ELR (cell line): ENCODE measurements at places on chromosomes 6 and 20.
A peak's percentile ranks its signal among the peaks of the same experiment; 100 is the strongest.

DNA sequence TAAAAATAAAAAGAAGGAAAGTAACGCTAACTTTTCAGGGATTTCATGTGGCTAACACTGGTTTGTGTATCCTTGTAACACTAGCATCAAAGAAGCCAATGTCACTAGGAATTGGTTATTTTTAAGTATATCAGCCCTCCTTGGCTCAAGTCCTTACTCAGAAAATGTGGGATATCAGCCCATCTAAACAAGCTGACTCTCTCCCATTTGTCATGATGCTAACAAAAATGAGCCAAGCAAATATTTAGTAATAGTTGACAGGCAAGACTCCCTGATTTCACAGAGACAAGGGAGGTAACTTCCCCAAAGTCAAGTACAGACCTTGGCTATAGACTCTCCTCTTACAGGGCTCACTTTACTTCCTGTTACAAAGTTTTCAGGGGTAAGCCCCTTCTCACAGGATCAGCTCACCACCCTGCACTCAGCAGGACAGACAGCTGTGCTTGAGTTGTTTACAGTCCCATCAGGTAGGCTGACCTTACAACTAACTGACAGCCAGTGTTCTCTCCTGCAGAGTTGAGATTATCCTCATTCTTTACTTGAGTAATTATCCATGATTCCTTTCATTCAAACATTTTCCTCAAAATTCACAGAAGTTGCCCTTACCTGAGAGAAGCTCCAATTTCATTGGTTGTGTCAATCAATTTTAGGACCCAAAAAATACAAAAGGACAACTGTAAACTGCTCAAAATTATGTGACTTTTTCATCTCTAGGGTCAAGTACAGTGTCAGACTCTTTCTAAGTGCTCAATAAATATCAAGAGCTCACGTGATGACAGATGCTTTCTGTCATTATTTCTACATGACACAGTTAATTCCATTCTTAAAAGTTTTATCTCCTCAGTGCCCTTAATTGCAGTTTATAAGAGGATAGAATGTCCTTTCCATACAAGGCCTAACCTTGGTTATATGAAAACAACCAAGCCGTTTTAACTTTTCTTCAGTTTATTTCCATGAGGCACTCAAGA lies 38.1 kb upstream of the BMP5 start:
- no peak for DNase-seq

DNA sequence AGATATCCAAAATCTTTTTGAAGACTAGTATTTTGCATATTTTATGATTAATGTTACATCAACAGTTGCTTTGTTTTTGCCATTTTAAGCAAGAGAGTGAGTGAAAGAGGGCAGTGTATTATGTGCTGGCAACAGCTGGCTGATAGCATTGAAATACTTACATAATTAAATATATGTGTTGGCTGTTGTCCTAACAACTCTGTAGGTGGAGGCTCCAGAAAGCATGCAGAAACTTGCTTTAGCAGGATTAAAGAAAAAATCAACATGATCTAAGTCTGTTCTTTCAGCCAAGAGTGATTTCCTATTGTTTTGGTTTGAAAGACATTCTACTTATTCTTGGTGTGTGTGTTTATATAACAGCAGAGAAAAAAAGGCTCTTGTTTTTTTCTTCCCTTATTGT lies 127.5 kb downstream of the CDKAL1 start:
- DNase-seq: no peak

DNA sequence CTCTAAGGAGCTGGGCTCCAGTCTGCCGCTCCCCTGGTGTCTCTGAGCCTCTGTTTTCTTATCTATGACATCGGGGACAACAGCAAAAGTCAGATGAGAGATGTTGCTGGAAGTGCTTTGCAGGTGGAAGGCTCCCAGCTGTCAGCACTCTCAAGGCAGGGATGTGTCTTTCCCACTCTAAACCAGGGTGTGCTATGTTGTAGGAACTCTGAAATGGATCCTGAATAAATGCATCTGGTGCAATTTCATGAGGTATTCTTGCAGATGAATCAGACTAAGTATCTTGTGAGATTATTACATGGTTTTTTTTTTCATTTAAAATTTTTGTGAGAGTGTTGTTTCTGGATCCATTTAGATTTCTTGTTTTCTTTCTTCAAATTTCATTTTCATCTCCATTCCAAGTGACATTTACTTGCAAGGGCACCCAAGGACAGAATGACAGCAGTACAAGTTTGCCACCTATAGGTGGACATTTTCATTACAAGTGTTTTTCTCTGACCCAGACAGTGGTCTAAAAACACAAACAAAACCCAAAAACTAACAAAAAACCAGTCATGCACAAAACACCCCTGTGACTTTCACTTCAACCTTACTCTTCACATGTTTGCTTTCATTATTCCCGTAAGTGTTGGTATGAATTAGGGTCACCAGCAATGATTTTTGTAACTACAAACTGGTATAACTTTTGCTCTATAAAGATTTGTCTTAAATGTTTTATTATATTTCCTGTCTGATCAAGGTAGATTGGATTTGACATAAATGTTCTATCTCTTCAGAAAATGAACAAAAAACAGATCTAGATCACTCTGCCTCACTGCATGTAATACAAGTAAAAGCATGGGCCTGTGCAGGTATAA lies 14.7 kb upstream of the SIM1 start:
- DNase-seq: peak; percentile 61

GRCh38 chr6:37967651-37968050 lies 148.1 kb downstream of the ZFAND3 start:
- DNase-seq: no peak

GRCh38 chr6:18562726-18563125 lies 175.6 kb downstream of the RNF144B start:
- no peak for DNase-seq

DNA sequence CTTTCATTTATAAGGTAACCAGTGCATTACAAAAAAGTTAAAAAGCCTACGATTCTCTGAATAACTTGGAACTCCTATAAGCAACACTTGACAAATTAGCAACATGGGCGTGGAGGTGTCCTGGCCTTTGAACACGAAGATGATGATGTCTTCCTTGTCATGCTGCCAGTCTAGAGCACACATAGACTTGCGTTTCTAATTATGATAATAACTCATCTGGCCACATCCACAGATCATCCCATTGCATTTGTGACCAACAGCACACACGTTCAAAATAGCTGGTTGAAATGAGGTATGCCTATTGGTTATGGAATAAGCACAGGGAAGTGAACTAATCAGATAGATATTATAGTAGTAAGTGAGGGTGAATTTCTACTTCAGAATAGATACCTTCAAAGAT lies 608.9 kb downstream of the PRKN start:
- DNase-seq: no peak

DNA sequence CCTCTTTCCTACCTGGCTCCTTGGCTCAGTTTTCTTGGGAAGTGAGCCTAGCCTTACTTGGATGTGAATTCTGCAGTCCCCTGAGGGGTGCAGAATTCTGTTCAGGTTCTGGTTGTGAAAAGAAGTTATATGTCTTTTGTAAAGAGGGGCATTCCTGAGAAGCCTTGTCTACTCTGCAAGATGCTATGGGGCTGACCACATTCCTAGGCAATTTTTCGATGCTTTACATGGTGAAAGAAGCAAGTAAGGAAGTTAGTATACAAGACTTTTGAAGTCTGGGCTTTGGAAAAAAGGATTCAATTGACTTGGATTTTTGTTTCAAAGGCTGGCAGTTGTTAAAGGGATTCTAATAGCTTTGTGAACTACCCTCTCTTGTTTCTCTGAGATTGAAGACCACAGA lies 167.9 kb upstream of the STMND1 start:
- no peak for DNase-seq

DNA sequence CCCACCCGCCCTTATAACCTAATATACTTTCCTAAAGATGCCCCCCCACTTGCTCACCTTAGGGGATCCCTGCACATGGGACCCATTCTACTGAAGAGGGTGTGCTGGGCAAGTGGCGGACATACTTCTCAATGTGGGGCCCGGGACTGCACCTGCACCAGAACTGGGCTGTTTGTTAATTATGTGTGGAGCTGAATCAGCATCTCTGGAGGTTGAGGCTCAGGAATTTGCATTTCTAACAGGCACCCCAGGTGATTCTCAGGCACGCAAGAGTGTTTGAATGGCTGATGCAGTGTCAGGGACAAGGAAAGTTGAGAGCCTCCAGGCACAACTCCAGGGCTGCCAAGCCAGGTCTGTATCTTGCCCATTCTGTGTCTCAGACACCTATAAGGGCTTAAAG lies 8.9 kb upstream of the PTPRT start:
- no peak for DNase-seq

- DNase-seq: no peak
Observed at GRCh38 chr20:64136004-64136710, 28.1 kb upstream of the MYT1 start.
